ENCODE measurements at places on chromosomes 1 and 21. TPM values are rescaled to one million over a fixed set of nuclear protein-coding genes. Genes with fewer than 3 reads are reported as not detected.

DNA sequence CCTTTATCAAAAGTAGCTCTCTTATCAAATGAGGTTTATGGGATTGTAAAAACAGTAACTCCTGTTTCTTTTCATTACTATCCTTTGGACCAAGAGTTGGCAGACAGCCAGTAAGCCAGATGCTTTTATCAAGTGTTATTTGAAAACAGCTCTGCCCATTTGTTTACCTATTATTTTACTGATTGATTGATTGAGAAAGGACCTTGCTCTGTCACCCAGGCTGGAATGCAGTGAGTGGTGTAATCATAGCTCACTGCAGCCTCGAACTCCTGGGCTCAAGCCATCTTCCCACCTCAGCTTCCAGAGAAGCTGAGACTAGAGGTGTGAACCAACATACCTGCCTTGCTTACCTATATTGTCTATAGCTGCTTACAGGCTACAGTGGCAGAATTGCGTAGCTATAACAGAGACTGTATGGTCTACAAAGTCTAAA, 3.6 kb downstream of the PRKAB2 start:
- H3K4me3 ChIP-seq, result no peak overlapping the region
- H3K27me3 ChIP-seq, result no peaks in the 10 kb centered on the region

DNA sequence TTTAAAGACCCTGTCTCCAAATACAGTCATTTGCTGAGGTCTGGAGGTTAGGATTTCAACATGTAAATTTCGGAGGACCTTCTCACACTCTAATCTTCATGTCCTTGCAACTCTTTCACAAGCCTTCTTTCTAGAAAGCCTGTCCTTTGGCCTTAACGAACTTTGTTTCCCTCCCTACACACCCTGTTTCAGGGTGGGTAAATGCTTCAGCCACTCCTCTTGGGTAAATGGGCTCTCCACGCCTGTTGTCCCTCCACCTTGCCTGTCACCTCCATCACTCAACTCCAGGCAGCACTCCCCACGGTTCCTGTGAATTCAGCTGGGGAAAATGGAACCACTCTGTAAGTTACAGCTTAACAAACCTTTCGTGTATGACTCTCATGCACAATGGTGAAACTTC, 84.0 kb upstream of the COG2 start:
- H3K36me3 ChIP-seq, result no peaks in the 10 kb centered on the region
- no peaks in the 10 kb centered on the region for H3K4me1 ChIP-seq
- no peaks in the 10 kb centered on the region for H3K27me3 ChIP-seq
- H3K27ac ChIP-seq, result no peak overlapping the region
- no peak overlapping the region for H3K4me3 ChIP-seq
- no peak for DNase-seq

DNA sequence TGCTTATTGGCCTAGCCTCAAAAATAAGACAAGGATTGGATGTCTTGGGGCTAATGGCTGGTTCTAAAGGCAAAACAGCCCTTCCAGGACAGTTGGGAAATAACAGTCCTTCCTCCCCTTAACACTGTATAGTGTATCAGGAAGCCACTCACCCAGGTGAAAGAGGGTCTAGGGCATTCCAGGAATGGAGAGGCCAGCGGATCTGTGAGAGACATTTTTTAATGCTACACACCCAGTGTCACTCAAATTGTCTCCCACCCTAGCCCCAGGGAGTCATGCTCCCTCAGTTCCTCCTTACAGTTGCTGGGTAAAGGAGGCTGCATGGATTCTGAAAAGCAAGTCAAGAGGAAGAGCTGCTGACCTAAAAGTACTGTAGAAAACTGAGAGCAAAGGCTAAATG, 24.1 kb upstream of the EXO1 start:
- H3K27me3 ChIP-seq, result no peaks in the 10 kb centered on the region
- no peak for DNase-seq

DNA sequence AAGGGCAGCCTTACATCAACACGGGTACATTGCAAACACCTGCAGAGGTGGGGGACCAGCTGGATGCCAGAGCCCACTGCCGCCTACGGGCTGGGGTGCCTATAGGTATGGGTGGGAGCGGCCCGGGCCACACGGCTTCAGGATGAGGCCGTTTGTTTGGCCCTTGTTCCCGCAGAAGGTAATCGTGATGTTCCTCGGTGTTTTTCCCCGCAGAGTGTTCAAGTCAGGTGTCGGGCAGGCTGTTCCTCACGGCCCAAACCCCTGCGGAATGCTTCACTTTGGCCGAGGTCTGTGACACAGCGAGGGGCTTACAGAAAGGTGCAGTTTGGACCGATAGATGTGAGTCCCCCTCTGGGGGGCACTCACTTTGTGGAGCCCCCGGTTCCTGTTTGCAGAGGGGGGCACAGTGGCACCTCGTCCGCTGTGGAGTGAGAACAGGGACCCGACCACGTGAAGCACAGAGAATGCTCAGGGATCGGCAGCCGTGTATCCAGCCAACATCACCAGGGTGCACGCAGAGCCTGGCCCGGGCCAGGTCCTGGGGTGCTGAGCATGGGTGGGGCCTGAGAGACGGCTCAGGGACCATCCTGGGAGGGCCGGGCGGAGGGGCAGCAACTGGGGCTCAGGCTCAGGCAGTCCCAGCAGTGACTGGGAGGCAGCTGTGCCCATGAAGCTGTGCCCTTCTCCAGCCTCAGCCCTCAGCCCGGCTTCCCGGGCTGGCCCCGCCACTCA, 453 bp upstream of the TTLL10 start:
- no peak overlapping the region for H3K27ac ChIP-seq
- DNase-seq, result no peak
- H3K27me3 ChIP-seq, result no peaks in the 10 kb centered on the region
- peaks cover 8% of the 10 kb centered on the region for H3K4me1 ChIP-seq
- H3K36me3 ChIP-seq, result peaks cover 46% of the 10 kb centered on the region

DNA sequence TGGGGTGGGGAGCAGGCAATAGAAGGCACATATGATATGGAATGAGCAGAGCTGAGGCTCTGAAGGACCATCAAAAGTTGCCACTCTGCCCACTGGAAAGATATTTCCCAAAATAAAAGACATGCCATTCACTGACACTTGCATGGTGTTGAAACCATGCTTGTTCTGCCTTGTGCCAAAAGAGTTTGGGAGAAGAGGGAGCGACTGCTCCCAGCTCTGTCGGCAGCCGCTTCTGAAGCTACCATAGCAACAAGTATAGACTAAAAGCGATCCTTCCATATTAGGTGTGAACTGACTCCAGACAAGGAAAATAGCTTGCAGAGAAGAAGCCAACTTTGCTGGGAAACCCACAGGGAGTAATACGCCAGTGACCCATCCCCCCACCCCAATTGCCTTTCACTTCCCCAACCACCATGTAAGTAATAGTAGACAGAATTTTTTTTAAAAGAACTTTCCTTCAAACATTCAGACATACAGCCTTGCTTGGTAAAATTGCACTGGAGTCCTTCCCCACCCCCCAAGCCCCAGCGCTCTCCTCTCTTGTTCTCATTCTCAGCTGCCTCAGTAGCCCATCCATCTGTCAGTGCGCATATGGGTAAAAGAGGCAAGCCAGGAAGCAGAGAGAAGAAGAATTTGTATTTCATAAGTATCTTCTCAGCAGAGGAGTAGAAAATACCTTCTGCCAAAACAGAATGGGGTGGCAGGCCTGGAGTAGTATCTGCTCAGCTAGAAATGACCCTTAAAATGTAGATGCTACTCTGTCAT, 263.7 kb downstream of the OMA1 start:
- no peak overlapping the region for H3K27ac ChIP-seq
- no peaks in the 10 kb centered on the region for H3K4me1 ChIP-seq

DNA sequence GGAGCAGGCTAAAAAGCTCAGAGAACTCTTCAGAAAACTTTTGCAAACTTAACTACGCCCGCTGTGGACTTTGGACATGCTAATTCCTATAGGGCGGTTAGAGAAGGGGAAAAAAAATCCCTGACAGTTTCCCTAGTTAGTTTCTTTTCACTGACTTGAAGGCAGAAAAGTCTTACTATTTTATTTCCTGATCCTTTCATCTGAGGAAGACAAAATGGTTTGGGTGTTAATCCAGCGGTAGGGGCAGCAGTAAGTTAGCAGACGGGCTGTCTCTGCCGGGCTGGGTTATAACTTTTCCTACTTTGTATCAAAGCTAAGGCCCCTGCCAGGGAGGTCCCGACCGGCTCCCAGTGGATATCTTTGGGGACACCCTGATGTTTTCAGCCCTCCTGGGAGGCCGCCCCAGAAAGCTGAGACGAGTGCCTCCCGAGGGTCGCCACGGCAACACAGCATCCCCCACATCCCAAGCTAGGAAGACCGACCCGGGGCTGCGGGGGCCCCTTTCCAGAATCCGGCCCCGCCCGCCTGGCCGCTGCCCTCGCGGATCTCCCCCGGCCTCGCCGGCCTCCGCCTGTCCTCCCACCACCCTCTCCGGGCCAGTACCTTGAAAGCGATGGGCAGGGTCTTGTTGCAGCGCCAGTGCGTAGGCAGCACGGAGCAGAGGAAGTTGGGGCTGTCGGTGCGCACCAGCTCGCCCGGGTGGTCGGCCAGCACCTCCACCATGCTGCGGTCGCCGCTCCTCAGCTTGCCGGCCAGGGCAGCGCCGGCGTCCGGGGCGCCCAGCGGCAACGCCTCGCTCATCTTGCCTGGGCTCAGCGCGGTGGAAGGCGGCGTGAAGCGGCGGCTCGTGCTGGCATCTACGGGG, 162.6 kb downstream of the RUNX1 start:
- H3K27ac ChIP-seq, result peak overlapping the region; percentile 86
- no peak for DNase-seq
- H3K36me3 ChIP-seq, result peaks cover 97% of the 10 kb centered on the region
- peaks cover 14% of the 10 kb centered on the region for H3K4me1 ChIP-seq
- no peaks in the 10 kb centered on the region for H3K27me3 ChIP-seq

GRCh38 chr1:12413664-12414410, 184.0 kb downstream of the VPS13D start:
- H3K27ac ChIP-seq, result no peak overlapping the region
- no peaks in the 10 kb centered on the region for H3K4me1 ChIP-seq
- no peak overlapping the region for H3K4me3 ChIP-seq
- H3K36me3 ChIP-seq, result peaks cover 17% of the 10 kb centered on the region

DNA sequence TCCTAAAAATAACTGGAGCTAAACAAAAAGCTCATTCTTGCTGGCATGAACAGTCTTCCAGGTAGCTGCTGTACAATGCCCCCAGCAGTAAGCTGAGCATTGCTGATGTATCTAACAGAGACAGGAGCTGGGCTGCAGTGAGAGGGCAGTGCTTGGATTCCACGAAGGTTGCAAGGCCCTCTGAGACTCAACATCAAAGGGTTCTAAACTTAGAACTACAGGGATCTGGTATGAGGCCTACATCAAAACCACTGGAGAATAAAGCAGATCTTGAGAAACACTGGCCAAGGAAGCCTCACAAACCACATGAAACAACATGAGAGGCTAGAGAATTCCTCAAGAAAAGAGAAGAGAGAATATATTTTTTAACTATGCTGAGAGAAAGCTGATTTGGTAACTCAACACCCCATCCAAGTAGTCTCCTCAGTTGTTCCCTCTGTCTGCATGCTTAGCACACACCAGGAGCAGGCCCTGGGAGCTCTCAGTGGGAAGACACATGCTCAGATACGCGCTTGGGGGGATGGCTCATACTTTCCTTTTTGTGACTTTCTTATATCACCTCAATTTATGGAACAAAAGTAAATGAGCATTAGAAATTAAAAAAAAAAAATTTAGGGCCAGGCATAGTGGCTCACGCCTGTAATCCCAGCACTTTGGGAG, 27.7 kb downstream of the DSTYK start:
- H3K4me3 ChIP-seq, result no peak overlapping the region
- no peaks in the 10 kb centered on the region for H3K36me3 ChIP-seq

The SFN gene
- 103 TPM for total RNA-seq
